ENCODE measurements at places on chromosomes 1 and 21.

DNA sequence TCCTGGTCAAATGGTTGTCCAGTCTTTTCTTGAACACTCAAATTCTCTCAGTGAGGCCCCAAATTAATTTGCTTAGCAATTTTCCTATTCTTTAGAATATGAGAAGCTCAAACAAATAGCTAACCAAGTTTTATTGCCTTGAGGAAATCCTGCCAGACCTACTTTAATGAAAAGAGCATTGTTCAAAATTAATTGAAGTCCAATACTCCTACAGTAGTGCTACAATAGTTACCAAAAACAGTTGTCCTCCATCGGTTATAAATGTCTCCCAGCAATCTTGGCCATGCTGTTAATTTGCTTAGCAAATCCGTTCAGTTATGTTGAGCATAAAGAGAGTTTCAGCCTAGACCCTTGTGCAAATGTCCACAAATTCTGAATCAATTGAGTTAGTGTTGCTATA lies 112.9 kb downstream of the MAB21L3 start:
- DNase-seq, result no peak

GRCh38 chr21:41318218-41318617 lies 1.6 kb downstream of the FAM3B start:
- DNase-seq, result no peak

DNA sequence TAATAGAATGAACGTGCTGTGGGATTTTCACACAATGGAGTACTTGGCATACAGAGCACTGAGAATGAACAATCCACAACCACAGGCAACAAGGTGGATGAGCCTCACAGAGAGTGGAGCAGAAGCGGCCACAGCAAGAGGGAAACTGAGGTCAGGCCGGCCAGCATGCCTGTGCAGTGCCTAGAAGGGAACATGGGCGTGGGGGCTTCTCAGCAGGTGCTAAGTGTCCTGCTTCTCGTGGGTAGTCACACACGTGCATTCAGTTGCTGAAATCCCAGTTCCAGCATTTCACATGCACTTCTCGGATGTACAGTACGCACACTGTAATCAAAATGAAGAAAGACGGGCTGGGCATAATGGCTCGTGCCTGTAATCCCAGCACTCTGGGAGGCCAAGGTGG lies 33.1 kb downstream of the WDR4 start:
- no peak for DNase-seq

DNA sequence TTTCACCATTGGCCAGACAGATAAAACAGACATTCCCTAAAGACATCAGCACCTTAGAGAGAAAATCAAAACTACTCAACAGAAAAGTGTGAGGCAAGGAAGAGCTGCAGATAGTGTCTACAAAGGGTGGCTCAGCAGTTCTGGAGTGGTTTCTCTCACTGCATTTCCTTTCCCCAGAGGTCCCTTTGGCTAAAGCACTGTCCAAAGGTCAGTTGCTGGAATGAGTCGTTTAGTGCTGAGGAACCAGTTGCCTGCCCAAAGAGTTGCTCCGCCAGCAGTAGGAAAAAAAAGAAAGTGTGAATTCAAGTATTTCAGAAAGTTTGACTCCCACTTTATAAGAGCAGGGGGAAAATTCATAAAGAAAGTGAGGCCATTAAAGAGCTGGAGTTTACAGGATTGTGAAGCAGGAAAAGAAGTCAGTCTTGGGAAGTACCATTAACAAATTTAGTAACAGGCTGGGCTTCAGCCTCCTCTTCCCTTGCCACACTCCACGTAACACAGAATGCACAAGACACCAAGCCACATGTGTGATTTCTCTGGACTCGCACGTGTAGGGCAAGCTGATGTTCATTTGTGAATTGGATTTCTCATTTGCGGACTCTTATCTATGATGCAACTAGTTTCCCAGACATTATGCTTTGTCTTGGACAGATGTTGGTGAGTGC lies 122.2 kb downstream of the RUNX1 start:
- no peak for DNase-seq

DNA sequence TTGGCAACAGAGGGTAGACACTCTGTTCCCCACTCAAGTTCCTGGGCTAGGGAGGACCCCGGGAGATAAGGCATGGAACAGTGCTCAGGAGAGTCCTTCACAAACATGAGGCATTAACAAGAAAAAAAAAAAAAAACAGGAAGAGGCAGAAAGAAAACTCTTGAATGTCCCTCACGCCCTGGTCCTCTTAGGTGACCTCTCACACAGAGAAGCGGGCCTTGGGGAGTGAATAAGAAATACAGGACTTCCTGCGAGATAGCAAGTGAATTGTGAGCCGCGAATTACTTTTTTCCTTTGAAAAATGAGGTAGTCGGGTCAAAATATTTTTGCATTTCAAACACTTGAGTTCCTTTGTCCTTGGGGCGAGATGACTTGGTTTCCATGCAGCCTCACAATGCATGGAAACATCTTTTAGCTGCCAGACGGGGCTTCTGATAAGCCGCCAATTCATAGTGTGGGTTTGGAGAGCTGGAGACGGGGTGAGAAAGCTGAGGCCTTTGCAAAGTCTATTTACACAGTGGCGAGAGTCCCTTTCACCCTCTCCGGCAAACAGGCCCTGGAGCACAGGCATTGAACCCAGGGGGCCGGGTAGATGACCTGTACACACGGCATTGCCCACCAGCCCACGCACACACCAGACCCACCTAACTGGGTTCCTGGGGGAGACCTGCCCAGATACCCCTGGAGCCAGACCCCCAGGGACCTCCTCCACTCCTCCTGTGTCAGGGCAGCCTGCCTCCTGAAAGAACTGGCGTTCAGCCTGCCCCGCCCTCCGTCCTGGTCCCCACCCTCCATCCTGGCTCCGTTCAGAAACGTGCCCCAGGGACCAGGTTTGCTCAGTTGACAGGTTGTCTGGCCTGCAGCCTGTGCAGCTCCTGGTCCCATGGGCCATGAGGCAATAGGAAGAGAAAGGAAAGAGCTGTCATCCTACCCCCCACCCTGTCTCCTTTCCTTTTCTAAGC lies 192.3 kb downstream of the PRDM16 start:
- DNase-seq, result no peak

DNA sequence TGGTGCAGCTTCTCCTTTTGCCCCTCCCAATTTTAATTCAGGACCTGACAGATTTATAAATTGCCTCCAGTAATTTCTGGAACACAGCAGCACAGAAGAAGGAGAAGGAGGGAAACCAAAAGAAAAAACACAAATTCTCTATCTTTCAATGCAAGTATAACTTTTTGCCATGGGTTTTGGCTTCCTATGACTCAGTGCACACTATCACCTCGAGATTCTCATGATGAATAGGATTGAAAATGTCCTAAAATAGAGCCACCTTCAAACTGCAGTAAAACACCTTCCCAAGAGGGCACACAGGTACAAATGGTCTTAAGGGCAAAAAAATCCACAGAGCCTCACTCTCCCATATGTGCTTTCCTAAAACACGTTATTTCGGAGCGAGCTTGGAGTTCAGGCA lies 113.6 kb downstream of the HLCS start:
- DNase-seq, result no peak

DNA sequence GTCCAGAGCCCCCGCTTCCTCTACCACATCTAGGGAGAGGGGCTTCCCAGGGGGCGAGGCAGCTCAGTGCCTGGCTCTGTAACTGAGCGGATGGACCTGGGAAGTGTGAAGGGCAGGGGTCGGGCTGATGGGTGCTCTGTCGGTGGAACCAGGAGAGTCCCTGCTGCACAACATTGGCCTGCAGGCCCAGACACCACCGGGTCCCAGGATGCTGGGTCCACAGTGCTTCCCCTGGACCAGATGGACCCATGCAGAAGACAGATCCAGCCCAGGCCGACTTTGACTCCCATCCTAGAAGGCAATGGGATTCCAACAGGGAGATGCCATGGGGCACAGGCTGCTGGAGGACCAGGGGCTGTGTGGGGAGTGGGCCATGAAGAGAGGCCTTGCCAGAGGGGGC lies 212.9 kb downstream of the GRIK3 start:
- no peak for DNase-seq

DNA sequence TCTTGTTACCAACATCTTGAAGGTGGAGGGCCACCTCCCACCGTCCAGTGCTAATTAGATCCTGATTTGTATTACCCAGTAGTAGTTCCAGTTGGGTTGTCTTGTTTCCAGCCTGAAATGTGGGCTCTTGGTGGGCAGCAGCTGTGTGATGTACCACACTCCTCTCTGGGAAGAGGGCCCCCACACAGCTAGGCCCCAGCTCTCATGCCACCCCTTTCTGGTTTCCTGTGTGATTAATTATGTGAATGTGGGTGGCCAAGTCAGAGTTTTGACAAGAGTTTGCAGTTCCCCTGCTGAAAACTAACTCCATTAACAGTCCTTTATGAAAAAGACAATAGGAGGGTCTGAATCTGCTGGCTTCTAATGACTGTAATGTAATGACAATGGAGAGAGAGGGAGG lies 3.8 kb downstream of the HMGB4 start:
- no peak for DNase-seq

- no peak for DNase-seq
These were observed 78.9 kb upstream of the SLC45A1 start for GRCh38 chr1:8239039-8239305.

DNA sequence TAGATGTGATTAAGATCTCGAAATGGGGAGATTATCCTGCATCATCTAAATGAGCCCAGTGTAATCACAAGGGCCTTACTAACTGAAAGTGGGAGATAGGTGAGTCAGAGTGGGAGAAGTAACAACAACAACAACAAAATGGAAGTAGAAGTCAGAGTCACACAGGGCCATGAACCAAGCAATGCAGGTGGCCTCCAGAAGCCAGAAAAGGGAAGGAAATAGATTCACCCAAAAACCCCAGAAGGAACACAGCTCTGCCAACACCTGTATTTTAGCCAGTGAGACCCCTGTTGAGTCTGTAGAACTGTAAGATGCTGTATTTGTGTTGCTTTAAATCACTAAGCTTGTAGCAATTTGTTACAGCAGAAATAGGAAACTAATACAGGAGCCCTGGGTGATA lies 4.1 kb downstream of the TAGLN2 start:
- DNase-seq, result no peak

Measured in stimulated activated CD8-positive, alpha-beta memory T cell treated with anti-CD3 and anti-CD28 coated beads, Interleukin-4, amount 100 ng/mL, for 1 hour (primary cell).